ENCODE measurements at places on chromosomes 12 and 14.

- DNase-seq = no peak
Measured at GRCh38 chr12:118981285-118982211, at the start of gene SRRM4. SRRM4 (plus strand) TSS chr12:118981541; CDS start chr12:118981883, 342 bp downstream.

DNA sequence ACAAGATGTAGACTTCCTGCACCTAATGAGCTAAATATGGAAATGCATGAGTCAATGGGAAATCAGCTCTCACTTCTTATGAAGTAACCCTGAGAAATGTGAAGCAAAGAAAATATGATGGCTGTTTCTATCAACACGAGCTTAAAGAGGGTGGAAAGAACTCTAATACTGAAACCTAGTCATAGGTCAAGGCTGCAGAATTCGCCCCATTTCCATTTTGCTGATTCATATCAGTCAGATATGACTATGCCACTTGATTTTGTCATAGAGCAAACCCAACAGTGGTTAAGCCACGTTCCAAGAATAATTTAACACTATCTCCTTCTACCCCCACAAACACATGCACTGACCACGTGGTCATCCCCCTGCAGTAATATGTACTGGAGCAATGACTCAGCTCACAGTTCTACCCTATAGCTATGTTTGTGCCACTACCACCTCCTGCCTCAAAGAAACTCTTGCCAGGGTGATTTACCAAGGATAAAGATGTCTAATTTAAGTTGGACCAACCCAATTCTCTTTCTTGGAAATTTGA lies 157.5 kb downstream of the TMTC3 start:
- no peak for DNase-seq

DNA sequence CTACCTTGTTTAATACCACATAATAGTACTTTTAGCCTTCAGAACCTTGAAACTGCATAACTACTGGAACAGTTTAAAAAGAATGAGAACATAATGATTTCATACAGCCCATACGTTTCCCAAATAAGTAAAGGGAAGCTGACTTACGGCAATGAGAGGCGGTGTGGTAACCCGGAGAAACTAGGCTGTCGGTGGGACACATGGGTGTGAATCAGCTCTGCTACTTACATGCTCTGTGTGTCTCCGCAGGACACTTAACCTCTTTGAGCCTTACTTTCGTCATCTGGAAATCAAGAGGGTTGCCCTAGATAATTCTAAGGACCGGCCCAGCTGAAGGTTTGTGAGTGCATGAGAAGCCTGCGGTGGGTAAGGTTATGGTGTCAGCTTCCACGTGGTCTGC lies 49.3 kb upstream of the PLEKHG3 start:
- no peak for DNase-seq

DNA sequence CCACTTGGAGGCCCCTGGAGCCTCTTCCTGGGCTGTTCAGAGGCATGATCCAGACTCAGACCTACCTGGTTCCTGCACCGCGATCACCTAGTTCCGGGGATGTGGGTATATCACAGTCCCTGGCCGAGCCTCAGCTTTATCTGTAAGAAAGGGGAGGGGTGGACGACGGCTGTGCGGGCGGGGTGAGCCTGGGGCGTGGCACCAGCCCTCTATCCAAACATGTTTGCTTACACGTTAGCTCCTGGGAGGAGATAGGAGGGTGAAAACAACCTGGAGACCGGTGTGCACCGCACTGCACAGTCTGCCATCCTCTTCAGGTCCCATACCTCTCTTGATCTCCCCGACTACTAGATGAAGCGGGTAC lies 1.2 kb downstream of the ANKRD9 start:
- DNase-seq = no peak

DNA sequence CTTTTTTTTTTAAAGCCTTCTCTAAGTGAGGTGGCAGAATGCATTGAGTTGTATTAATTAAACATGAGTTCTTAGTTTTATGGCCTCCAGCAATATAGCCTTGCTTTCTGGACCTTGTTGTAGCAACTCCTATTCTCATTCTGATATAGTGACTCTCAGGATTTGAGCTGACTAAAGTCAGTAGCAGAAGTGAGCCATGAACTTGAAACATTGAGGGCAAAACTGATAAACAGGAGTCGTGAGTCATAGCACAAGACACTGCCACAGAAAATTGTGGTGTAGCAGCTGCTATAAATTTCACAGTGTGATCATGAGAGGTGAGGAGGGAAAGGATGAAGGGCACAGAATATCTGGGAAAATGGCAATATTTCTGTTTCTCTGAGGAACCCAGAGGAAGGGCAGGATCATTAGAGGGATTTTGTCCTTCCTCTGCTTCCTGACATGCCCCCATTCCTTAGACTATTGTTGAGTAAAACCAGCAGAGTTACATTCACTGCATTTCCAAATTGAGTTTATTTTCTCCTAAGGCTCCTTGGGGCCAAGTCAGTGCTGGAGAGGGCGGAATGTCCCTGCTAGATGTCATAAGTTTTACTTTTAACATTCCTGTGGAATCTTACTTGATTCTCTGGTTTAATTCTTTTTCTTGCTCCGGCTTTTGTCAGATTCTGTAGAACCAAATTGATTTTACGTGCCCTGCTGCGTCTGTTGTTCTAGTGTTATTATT lies 7.5 kb downstream of the KLRG1 start:
- no peak for DNase-seq

GRCh38 chr12:124537525-124538193 lies 29.8 kb downstream of the NCOR2 start:
- DNase-seq = no peak

GRCh38 chr14:97946240-97946639 lies 1149.1 kb downstream of the VRK1 start:
- no peak for DNase-seq

DNA sequence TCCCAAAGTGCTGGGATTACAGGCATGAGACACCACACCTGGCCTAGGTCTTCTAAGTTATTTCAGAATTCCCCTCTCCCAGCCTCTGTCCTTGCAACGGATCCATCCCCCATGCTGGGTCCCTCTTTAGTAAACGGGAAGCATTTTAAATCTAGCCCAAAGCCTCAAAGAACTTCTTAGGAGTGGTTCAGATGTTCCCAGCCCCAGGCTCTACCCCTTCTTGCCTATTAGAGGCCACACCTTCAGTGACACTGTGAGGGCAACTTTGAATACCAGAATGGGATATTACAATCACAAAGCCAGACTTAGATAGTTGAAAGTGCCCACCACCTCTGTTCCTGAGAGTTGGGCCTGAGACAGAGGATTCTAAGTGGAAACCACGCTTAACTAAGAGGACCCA lies 18.1 kb upstream of the SPPL3 start:
- DNase-seq = no peak

DNA sequence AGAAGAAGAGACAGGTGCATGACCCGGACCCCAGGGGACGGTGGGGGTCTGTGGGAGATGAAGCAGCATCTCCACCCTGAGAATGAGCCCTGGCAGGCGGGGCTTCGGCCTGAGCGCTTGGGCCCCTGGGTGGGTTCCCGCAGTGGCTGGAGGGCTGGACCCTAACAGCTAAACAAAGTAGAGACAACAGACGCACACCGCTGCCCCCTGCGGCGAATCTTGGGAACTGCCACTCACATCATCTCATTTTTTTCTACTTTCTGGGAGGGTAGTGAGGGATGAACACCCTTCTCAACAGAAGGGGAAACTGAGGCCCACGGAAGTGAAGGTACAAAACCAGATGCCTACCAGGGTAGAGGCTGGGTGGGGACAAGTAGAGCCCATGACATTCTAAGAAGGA lies 104.7 kb downstream of the RFLNA start:
- DNase-seq = no peak

GRCh38 chr14:35509846-35510245 lies 24.1 kb upstream of the INSM2 start:
- no peak for DNase-seq

DNA sequence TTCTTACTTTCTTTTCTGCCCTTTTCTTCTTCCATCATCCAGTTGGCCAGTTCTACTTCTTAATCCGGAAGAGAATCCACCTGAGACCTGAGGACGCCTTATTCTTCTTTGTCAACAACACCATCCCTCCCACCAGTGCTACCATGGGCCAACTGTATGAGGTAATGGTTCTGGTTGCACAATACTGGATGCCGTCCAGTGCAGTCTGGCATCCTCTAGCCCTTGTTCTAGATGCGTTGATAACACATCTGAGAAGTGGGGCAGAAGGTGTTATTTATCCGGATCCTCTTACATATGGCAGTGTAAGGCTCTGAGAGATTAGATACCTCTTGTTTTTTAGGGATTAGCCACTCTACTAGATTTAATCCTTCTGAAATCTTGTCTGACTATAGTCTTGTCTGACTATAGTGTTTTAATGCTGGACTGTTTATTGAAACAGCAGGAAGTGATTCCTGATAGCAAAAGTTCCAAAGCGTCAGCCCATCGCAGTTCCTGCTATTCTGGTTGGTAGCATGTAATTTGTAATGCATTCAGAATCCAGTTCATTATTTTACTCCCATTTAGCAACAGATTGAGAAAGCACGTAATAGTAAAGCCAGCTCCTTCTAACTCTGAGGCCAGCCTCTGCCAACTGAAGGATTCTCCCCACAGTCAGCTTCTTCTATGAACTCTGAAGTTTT lies 7.9 kb downstream of the GABARAPL1 start:
- DNase-seq = no peak

- no peak for DNase-seq
Measured at GRCh38 chr12:10562306-10562933, 51.0 kb downstream of the MAGOHB start.

- DNase-seq = no peak
Measured at GRCh38 chr14:36241183-36241582, 64.7 kb upstream of the PTCSC3 start.
